T follicular helper cell (primary cell): ENCODE measurements at places on chromosomes 6 and 20.

DNA sequence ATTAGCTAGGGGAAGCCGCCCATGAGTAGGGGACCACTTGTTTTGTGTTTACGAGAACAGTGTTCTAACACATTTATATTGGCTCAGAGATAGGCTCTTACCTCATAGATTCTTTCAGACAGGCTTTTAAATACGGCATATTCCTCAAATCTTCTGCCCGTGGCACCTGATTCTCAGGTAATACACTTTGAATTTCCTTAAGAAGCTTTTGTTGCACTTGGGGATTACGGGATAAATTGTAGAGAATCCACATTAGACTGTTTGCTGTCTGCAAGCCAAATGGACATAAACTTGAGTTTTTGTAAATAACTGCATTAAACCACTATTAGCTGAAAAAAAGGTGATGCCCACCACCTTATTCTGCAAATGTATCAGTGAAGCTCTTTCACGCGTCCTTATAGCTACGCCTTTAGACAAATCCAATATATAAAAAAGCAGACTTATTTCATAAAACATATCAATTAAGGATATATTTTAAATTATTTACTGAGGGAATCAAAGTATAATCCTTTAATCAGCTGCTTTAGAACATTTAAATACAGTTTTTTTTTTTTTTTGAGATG, 14.8 kb downstream of the CYP24A1 start:
- no peak for DNase-seq

DNA sequence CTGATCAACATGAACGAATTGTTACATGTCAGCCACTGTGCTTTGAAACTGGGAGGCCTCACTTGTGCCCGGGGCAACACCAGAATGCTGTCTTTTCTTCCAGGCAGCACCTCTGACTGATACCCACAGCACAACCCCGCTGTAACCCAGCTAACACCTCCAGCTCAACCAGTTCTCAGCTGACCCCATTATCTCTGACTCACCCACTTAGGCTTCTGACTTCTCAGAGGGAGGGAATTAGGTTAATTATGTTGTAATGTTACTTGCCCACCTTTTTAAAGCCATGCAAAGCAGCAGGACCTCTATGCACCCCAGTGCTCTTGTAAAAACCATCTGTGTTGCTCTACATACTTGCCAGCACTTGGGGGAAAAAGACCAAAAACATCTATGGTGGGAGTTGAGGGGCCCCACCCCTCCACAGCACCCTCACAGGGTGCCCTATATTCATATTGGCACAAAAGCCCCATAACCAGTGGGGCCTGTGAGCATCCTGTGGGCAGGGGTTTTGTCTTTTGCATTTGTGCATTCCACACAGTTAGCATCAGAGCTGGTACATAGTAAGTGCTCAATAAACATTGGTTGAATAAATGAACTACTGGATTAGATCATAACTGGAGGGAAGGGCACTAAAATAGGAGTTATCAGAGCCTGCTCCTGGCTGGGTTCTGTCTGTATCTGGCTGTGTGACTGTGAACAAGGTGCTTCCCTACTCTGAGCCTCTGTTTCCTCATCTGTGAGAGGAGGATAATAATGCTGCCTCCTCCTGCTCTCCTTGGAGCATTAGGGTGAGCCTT, 22.3 kb downstream of the BNIP5 start:
- DNase-seq = no peak

DNA sequence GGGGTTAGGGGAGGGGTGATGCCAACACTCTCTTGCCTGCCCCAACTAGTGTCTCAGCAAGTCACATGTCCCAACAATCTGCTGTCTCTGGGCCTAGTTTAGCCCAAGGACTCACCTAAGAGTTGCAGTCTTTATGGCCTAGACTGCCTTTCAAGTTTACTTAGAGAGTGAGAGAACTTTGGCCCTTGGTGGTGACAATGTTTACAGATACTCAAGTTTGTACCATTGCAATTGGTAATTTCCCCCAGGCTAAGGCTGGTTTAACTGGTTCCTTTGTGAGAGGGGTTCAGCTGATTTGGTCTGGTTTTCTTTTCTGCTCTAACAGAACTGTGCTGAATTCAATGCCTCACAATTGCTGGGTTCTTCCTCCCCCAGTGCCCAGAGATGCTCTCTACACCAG, 1279.9 kb upstream of the EYS start:
- no peak for DNase-seq

- no peak for DNase-seq
Measured at GRCh38 chr6:82371799-82372546, 8.4 kb downstream of the TPBG start.

GRCh38 chr6:164832410-164832809, 477.0 kb downstream of the C6orf118 start:
- no peak for DNase-seq

DNA sequence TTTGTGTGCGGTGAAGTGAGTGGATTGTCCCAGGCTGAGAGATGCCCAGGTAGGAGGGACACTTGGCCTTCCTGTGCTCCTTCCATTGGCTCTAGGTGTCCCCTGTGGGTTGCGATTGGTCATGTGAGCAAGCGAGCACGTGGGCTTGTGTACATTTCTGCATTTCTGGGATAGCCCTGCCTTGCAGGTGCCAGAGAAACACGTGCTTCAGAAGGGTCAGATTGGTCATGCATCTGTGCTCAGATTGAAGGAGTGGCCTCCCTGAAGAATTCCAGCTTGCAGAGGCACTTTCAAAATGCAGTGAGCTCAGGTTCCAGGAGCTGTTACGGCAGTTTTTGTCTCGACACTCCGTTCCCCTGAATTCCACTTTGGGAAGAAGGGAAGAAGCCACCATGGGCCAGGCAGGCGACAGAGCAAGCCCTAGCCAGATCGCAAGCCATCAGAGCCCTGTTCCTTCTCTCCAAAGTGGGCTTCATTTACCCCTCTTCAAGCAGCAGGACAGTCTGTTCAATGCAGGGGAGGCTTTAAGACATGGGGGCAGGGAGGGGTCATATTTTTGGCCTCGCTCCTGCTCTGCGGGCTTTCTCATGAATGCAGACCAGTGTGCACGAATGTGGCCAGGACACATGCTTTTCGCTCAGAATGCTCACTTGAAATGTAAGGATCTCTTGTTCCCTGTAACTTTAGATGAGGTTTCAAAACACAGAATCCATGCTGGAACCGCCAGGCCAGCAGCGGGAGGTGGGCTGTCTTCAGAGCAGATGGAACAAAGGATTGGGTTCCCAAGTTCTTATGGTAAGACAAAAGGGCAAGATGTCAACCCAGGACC, 78.6 kb upstream of the AKAP12 start:
- DNase-seq = no peak
